ENCODE measurements at places on chromosomes 1 and 21.
A peak's percentile ranks its signal among the peaks of the same experiment; 100 is the strongest.

DNA sequence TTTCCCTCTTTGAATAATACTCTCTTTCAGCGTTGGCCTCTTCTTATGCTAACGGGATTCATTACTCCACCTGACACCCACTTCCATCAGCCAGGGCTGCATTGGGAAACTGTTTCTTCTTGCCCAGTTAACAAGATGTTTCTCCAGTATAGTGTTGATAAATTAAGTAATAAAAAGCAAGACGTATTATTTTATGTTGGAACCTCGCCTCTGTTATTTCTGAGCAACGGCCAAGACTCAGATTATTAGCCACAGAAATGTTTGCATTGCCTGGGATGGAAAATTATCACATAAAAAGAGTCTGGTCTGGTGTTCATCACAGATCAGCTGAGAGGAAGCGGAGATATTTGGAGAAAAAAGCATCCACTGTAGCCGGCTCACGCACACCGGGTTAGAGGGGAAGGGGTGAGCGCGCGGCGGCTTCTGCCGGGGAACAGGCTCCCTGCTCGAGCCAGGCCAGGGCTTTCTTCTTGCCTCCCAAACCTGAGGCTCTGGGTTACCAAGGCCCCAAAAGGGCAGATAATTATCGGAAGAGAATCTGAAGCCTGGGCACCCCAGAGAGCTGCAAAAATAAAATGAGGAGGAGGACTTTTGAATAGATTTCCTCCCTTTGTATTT is 189.5 kb downstream of the PRDM16 start:
- DNase-seq, result no peak

GRCh38 chr1:216914974-216915373 is 191.7 kb upstream of the ESRRG start:
- no peak for DNase-seq

- no peak for DNase-seq
These were observed 56.5 kb upstream of the PSEN2 start for GRCh38 chr1:226813671-226814591.

GRCh38 chr1:112721966-112722524 is 6.9 kb upstream of the PPM1J start:
- DNase-seq, result no peak

- DNase-seq, result no peak
These were observed 117.5 kb upstream of the GALNT2 start for GRCh38 chr1:229949500-229949899.

- DNase-seq, result no peak
These were observed 30.9 kb upstream of the SSX2IP start for GRCh38 chr1:84721152-84721551.

GRCh38 chr1:55702064-55702463 is 486.9 kb upstream of the USP24 start:
- no peak for DNase-seq

DNA sequence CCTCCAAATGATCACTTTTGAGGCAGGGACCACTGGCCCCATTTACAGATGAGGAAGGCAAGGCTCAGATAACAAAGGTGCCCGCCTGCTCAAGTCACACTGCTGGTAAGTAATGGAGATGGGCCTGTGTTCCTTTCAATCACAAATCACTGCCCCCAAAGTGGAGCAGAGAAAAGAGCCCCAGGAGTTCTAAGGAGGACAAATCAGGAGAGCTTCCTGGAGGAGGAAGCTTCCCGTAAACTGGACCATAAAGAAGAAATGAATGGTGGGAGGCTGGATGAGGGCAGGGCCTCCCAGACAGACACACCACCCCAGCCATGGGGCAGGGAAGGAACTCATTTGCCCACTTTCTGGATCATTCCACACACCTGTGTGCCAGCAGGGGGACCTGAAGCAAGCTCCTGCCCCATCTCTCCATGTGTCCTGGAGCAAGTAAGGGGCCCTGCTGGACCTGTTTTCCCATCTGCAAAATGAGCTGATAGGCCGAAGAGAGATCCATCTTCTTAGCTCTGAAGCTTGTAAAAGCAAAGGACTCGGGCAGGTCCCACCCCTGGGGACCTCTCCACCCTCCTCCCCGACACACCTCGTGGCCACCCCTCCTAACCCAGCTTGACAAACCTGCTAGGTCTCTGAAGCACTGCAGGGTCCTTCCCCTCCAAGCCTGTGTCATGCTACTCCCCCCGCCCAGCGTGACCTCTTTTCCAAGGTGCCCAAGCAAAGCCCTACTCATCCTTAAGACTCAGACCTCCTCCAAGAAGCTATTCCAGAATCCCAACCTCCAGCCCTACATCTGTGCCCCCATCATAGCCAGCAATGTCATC is 5.5 kb downstream of the LAPTM5 start:
- DNase-seq, result no peak

- DNase-seq, result no peak
These were observed 9.4 kb upstream of the GPR161 start for GRCh38 chr1:168146160-168146539.

DNA sequence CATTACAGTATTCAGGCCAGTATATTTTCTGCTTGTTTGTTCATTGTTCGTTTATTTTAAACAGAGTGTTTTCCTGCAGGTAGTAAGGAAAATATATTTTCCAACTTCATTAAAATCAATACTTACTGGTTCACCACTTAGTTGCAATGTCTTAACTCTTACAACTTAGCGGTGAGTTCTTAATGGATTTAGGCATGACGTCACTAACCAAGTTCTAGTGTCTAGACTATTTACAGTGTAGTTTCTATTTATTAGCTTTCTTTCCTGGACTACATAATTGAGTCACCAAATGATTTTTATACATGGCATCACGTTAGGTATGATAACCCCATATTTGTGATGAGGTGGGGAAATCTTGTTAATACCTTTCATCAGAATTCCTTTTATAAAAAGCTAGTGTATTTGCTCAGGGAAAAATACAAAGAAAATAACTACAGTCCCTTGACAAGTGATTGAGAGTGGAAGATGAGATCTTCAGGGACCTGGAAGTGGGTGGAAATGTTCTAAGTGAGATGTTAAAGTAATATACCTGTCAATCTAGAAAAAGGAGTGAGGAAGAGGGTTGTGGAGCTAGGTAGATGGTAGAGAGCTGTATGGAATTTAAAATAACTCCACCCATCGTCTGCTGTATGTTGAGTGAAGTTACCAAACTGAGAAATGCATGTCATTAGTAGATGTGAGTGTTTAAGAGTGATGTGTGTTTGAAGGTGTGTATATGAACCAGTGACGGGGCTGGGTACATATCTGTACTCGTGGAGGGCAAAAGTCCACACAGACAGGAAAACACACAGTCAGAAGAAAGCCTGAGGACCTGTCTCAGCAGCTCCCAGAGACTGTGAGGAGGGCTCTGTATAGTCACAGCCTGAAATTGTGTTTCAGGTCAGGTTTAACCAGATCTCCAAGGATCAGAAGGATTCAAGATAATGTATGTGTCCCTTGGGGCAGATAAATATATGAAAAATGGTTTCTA is 197.6 kb upstream of the ADAMTS5 start:
- no peak for DNase-seq

- no peak for DNase-seq
These were observed 18.8 kb upstream of the ARTN start for GRCh38 chr1:43914576-43915525.

DNA sequence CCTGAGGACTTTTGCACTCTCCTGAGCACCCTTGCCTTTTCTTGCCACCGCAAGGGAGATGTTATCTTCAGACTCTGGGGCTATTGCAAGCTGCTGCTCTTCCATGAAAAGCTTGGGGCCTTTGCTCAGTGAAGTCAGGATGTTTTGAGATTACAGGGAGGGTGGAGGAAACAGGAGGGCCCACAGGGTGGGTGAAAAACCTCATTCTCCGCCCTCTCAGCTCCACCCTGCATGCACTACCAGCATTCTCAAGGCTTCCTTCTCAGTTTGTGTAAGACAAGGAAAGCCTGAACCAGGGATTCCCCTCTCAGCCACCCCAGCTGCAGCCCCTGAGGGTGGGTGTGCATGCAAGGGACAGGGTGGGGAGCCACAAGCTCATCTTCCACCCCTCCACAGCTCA is 25.8 kb upstream of the ZNF648 start:
- DNase-seq, result no peak

DNA sequence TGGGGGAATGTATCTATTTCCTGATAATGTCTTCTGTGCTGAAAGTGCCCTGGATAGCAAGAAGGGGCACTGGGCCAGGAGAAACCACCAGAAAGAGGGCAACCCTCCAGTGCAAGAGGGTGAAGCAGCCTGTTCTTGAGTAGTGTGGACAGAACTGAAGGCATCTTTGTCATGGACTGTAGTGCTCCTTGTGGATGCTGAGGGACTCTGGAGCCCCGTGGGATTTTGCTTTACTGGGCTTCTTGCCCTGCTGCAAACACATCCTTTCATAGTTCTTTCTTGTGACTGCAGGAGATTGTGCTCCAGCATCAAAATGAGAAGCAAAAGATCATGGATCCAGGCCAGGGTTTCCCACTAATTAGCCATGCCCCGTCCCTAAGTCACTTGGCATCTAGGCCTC is 300.6 kb downstream of the ZNF326 start:
- no peak for DNase-seq

- DNase-seq, result no peak
These were observed 102.0 kb downstream of the ERG start for GRCh38 chr21:38396325-38396724.

GRCh38 chr21:22691658-22692057 is 1693.4 kb downstream of the NCAM2 start:
- DNase-seq, result no peak

GRCh38 chr1:3130268-3130667 is 61.3 kb downstream of the PRDM16 start:
- no peak for DNase-seq

DNA sequence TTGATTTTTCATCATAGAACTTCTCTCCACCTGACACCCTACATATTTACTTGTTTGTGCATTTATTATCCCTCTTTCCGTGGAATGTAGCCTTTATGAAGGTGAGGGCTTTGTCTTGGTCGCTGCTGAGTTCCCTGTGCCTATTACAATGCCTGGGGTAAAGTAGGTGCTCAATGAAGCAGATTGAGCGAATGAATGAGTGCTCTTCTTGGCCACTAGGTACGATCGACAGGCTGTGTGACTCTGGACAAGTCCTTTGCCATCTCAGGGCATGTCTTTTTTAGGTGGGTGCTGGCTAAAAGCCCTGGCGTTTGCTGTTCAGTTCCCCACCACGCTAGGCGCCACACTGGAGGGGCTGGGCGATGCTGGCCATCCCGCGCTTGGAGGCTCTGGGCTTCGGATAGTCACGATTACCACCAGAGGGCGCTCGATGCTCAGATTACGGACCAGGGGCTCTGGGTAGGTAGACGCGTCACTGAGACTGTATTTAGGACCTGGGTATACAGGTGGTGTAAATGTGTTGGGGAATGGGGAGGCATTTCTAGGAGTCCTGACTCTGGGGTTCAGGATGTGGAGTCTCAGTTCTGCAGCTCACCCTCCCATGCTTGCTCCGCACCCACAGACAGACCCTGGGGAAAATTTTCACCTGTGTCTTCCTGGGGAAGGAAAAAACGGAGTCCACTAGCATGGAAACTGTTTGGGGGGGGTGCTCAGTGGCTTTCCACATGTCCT is 71.0 kb upstream of the CSF3R start:
- peak; percentile 39 for DNase-seq

- no peak for DNase-seq
These were observed 239.9 kb downstream of the DPYD start for GRCh38 chr1:97680894-97681293.

DNA sequence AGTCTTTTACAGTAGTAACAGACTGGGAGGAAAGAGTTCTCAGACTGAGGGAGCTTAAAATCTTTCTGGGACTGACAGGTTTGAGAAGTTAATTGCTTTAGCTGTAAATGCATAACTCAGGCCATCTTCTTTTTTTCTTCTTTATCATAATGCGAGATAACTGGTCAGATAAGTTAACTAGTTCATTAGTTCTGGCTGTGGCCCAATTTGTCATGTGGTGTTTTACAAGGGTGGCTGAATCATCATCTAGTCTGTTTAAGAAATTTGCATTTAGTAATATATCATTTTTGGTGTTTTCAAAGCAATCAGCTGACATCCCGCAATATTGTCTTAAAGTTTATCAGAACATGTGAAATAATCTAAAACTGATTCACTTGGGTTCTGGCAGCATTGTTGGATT is 14.0 kb downstream of the HSD3B2 start:
- no peak for DNase-seq
